ENCODE measurements at places on chromosomes 16 and 17.
A peak's percentile ranks its signal among the peaks of the same experiment; 100 is the strongest.

DNA sequence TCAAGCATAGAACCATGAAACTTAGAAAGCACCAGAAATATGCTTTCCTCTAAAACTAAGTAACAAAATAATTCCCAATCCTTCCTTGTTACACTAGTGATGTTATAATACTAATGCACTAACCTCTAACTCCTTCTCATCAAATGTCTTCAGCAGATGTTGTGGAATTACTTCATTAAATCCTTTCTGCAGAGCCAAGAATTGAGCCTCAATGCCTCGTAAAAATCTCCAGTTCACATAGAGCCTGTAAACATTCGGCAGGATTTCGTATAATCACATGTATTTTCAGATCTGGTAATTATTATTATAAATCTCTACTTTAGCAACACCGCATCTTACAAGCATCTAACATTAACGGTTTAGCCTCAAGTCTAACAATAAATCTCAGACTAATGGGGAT lies 44.7 kb downstream of the CEP95 start:
- no peak for DNase-seq

DNA sequence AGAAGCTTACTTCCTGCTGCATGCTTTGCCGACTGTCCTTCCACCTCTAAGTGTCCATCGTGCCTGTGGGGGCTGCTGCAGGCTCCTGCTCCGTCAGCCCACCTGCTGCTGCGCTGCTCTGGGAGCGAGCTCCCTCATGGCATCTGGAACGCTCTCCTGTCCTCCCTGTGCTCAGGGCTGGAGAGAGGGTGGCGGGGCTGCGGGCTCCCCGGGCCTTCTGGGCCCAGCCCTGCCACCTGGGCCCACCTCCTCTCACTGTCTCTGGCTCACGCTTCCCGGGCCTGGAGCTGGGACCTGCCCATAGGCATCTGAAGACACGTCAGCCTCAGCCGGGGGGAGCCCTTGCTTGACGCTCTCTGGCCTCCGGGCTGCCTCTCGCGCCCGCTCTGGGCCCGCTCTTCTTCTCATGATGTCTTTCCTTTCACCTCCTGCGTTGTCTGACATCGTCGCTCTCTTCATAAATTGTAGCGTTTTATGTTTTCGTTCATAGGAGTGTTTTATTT lies 27.0 kb downstream of the NME3 start:
- no peak for DNase-seq

DNA sequence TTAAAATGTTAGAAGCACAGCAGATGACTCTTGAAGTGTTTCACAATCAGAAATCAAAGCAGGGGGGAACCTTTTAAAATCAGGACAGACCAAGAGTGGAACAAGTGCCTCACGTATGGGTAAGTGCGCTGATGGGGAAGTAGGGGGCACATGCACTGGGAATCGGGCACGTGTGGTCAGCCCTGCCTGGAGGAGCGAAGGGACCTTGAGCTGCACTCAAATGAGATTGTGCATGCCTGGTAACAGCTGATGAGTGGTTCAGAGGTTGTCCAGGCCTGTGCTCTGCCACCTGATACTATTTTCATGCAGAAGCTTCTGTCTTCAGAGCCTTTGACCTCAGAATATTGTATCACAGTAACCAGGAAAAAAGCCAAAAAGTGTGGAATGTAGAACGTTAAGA lies 13.7 kb upstream of the XYLT2 start:
- DNase-seq = no peak

DNA sequence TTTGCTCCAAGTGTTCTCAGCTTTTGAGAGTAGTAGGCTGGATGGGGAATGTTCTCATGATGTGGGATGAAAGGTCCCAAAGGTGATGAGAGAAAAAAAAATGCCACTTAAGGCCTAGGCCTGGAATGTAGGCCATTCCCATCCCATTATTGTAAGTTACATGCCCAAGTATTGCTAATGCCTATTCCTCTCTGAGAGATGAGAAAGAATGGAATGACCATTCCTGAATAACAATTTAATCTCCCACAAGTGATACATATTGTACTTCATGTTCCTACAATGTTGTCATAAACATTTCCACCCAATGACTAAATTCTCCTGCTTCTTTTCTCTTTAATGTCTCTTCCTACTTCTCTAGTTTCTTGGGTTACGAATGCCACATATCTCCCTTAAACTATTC lies 102.8 kb upstream of the KCNJ16 start:
- DNase-seq = no peak

GRCh38 chr16:23785842-23786241 lies 31.0 kb downstream of the CHP2 start:
- no peak for DNase-seq

DNA sequence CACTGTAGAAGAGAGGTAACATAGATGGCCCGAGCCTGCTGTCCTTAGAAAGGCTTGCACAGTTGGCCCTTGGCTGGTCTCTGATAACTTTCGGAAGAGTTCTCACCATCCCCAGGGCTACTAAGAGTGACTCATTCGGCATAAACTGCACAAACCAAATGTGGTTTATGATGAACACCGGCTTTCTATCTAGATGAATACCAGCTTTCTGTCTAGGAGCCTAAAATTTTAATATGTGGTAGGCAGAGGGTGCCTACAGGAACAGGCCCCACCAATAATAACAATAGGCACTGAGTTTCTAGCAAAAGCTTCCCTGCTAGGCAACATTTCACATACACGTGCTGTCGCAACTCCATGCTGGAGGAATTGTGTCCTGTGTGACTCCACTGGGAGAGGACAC lies 15.4 kb downstream of the CNOT1 start:
- DNase-seq = no peak

DNA sequence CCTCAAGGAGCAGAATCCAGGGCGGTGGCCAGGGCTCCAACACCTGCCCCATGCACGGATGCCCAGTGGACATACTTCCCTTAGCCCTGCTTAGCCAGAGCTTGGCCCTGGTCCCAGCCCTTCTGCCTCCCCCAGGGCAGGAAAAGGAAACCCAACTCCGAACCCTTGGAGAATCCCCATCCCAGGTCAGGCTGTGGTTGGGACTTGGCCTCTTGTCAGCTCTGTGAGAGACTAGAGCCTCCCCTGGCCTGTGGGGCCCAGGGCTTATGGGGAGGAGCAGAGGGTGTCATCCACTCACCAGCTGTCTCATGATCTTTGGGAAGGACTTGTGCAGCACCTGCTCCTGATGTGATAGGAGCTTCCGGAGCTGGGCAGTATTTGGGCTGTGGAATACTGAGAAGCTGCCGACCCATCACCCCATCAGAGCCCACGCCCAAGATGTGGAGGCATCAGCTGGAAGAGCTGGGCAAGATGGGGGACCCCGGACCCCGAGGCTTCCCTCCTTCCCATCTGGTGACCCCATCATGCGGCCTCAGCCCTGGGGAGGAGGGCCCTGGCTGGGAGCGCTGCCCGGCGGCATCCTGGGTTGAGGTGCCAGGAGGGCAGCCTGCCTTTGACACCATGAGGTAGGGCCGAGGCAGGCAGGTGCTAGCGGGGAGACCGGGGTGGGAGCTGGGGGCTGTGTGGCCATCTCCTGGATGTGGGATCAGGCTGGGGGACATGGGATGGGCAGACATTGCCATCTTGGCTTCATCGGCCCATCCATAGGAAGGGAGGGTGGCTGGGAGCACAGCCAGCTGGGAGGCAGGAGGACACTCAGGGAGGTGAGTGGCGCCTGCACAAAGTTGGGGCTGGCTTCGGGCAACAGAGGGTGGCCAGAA lies 45.1 kb downstream of the TNFRSF13B start:
- DNase-seq = peak; percentile 75

GRCh38 chr16:87818533-87819161 lies 50.7 kb downstream of the SLC7A5 start:
- no peak for DNase-seq

DNA sequence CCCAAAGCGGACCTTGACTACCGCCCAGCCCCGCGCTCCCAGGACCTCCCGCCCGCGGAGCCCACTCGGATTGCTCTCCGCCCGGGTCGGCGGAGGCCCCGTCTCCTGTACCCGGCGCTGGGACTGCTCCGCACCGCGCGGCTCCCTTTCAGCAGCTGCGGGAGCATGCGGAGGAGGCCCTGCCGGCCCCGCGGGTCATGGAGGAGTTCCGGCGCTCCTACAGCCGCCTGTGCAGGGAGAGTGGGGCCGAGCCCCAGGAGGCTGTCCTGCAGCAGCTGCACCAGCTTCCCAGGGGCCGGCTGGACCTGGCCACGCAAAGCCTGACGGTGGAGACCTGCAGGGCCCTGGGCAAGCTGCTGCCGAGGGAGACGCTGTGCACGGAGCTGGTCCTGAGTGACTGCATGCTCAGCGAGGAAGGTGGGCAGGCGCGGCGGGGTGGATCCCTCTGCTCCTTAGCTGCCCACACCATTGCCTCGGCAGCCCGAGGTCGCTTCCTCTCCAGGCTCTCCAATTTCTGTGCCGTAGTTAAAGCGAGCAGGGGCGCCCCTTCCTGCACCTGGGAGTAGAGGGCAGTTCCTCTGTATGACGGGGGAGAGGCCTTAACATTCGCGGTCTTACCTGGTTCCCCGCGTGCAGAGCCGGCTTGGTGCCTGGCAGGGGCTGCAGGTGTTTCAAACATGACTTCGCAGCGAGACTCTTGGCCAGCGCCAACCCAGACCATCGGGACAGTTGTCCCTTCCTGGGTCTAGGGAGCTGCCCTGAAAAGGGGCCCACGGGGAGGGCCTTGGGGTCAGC lies 539 bp downstream of the LRRC45 start:
- DNase-seq = no peak

DNA sequence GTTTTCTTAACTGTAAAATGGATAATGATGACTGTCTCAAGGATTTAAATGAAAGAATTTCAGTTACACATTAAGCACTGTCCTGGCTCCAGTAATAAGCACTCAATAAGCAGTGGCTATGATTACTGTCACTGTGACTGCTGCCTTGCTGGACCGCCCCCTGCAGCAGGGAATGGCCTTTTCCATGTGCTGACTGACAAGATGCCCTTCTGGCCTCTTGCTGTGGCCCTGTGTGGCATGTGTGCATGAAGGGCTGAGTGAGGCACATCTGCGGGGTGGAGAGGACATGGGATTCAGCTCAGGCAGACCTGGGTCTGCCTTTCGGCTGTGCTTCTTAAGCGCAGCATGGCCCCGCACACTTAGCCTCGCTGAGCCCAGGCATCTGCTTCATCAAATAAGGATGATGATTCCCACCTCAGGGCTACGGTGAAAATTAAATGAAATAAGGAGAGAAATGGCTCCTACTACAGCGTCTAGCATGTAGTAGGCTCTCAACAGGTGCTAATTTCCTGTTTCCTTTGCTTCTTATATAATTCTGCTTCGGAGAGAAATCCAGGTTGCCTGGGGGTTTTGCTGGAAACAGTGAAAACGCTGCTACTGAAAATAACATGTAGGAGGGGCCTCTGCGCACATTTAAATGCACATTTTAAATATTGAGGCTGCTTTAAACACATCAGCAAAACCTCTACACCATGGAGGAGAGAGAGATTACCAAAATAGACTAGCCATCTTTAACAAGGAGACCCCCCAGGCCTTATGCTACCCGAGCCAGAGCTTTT lies 183.9 kb downstream of the PARN start:
- no peak for DNase-seq

DNA sequence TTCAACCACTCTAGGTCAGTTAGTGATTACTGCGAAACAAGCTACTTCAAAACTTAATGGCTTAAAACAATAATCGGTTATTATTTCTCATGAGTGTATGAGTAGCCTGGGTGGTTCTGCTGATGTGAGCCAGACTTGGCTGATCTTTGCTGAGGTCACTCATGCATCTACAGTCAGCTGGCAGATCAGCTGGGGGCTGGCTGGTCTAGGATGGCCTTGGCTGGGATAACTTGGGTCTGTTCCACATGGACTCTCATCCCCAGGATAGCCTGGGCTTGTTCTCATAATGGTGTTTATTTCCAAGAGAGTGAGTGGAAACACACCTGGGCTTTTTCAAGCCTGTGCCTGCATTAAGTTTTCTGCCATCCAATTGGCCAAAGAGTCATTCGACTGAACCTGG lies 13.0 kb downstream of the CCDC182 start:
- no peak for DNase-seq

DNA sequence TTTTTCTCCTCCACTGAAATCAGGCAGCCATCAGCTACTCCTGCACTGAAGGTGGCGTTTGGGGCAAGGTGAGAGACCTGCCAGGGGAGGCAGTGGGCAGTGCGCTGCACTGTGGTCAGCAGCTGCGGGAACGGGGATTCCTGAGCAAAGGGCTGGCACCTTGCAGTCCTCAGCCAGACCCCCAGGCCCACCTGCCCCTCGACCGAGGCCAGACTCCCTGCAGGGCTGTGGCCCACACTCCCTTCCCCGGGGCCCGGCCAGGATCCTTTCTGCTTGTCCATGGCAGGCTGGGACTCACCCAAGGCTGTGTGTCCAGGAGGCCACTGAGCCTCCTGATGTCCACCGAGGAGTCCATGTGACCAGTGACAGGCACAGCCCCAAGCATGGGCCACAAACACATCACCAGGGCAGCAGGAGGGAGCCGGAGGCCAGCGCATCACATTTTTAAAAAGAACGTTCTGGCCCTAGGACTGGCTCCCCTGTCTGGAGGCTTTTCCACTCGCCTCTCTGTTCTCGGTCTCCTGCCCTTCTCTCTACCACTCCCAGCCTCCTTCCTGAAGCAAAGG lies 28.5 kb upstream of the TNRC6C start:
- DNase-seq = no peak

DNA sequence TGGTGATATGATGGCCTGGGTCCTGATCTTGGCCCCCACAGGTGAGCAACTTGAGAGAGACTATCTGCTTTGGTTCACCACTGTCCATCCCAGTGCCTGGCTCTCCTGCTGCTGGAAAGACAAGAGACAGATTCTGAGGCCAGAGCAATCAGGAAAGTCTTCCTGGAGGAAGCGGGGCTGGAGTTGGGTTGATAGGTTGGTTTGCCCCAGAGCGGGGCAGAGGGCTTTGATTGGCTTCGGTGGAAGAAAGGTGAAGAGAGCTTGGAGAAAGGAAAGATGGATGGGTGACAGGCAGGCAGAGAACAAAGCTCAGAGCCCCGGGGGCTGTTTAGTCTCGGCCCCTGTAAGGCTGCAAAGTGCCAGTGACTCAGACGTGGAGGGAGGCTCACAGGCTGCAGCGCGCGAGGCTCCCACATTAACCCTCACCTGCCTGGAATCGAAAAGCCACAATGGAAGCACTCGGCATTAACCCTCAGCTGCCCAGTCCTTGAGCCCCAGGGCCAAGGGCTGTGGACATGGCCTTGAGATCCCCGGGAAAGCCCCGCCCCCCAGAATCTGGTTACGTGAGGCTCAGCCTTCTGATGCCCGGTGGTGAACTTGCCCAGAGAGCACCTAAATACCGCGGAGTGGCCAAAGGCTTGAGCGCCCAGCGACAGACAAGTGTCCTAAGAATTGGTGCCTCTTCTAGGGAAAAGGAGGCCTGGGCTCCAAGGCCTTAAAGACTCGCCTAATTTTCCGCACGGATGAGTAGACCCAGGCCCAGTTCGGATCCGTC lies 996 bp upstream of the CPNE2 start:
- DNase-seq = no peak

GRCh38 chr16:57667526-57668262 lies 412 bp upstream of the ADGRG3 start:
- peak; percentile 81 for DNase-seq
